RKO (cell line): ENCODE measurements at places on chromosomes 5 and 9.

GRCh38 chr5:40150896-40151295, 528.8 kb upstream of the PTGER4 start:
- DNase-seq: no peak

DNA sequence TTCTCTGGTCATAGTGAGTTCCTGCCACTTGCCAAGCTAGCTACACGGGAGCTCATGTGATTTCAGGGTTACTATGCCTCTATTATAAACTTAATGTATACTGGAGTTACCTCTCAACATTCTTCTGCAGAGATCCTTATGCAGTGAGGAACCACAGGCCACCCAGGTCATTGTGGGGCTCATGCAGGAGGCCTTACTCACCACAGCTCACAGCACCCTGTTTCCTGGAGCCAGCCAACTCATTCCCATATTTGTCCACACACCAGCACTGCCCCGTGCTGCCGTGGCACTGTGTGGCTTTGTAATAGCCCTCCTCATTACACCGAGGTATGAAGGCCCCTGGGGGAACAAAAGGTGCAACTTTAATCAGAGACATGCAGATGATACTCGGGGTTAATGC, 520.0 kb downstream of the SPOCK1 start:
- no peak for DNase-seq

- DNase-seq: no peak
Observed at GRCh38 chr9:28410411-28410810, 837.1 kb upstream of the C9orf72 start.

DNA sequence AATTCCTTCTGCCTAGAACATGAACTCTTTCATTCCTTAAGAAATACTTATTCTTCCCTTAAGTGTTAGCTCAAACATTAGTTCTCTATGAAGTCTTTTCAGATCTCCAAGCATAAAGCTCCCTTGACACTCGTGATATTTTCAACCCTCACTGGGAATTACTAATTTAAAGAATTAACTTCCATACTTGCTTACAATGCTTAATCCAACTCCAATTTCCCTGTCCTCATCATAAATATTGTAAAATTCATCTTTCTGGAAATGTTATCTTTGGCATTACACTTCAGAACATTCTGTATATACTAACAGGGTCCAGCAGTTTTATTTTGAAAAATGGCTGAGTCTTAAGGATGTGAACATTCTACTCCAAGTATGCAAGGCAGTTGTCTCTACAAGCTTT, 7.2 kb downstream of the STARD4 start:
- DNase-seq: no peak

- DNase-seq: no peak
Observed at GRCh38 chr5:133471699-133472098, 140.6 kb downstream of the FSTL4 start.

DNA sequence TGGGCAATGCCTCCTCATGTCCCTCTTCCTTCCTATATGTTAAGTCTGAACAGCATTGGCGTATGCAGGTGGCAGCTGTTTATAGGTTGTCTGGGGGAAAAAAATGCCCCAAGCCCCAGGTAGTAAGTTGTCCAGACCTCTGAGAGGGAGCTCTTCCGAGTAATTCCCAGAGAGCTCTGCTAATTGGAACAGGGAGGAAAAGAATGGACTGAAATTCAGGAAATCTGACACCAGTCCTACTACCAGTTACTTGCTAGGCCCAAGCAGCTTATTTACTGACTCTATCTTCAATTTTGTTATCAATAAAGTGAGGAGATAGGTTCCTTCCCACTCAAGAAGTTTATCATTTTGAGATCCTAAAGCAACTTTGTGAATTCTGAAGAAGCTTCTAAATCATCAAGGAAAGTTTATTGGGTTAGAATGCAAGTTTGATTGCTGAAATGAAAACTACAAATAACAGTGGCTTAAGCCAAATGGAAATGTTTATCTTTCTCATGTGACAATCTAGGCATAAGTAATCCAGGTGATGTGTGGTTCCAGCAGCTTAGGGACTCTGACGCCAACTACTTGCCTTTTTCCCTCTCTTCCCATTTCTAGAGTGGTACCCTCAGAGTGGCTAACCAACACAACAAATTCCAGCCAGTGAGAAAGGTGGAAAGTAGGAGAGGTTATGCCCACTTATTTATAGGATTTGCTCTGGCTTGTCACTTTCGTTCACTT, 5.6 kb downstream of the STK32A start:
- no peak for DNase-seq

- DNase-seq: no peak
Observed at GRCh38 chr9:7827056-7827455, 27.5 kb upstream of the DMAC1 start.

GRCh38 chr5:58334035-58334434, 125.9 kb downstream of the PLK2 start:
- DNase-seq: no peak

GRCh38 chr5:154332451-154332850, 113.3 kb upstream of the SAP30L start:
- DNase-seq: no peak

- DNase-seq: no peak
Observed at GRCh38 chr9:33227741-33228140, 12.2 kb upstream of the SPINK4 start.

DNA sequence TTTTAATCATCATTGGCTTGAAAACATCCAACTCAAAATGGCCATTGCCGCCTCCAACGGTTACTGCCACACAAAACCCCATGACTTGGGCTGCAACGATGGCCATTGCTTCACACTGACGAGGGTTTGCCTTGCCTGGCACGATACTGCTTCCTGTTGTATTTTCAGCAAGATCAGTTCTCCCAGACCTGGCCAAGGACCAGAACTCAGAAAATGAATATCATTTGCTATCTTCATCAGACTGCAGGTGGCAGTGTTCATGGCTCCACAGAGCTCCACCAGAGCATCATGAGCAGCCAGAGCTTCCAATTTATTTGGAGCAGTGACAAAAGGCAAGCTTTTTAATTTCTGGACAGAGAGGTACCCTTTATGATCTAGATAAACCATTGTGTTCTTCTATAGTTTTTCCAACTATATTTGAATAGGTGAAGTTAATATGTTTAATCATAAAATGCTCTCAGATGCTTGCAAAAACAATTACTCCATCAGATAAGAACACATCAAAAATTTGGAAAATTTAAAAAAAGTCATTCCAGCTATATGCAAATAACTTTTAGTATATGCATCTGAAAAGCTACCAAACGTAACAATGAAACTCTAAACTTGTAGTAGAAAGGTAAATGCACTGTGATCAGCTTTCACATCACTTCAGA, 10.4 kb downstream of the AMACR start:
- peak; percentile 68 for DNase-seq

DNA sequence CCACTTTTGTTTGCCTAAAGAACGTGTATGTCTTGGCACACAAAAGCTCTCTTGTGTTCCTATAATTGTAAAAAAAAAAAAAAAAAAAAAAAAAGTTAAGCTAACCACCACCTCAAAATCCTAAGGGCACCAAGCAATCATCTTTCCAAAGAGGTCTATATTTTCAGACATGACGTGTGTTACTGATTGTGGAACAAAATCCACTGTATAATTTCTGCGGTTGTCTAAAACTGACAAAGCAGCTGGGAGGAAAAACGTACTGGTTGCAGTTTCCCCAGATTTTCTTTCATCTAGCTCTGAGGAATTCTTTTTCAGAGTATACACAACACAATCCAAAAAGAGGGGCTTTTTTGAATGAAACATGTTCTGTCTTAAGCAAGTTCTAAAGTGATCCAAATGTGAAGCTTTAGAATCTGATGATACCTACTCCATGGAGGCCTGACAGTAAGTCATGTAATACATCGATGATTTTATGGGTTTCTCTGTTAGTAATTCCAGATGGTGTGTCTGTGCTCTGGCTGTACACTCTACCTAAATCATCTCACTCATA, 375.6 kb upstream of the NUDT12 start:
- DNase-seq: no peak

- no peak for DNase-seq
Observed at GRCh38 chr5:149435015-149435376, 55.9 kb upstream of the IL17B start.

- DNase-seq: no peak
Observed at GRCh38 chr5:132484391-132484725, 6.2 kb downstream of the IRF1 start.

GRCh38 chr5:149028984-149029383, 33.9 kb downstream of the SH3TC2 start:
- DNase-seq: no peak

GRCh38 chr9:93156475-93157008, 22.5 kb upstream of the NINJ1 start:
- no peak for DNase-seq

DNA sequence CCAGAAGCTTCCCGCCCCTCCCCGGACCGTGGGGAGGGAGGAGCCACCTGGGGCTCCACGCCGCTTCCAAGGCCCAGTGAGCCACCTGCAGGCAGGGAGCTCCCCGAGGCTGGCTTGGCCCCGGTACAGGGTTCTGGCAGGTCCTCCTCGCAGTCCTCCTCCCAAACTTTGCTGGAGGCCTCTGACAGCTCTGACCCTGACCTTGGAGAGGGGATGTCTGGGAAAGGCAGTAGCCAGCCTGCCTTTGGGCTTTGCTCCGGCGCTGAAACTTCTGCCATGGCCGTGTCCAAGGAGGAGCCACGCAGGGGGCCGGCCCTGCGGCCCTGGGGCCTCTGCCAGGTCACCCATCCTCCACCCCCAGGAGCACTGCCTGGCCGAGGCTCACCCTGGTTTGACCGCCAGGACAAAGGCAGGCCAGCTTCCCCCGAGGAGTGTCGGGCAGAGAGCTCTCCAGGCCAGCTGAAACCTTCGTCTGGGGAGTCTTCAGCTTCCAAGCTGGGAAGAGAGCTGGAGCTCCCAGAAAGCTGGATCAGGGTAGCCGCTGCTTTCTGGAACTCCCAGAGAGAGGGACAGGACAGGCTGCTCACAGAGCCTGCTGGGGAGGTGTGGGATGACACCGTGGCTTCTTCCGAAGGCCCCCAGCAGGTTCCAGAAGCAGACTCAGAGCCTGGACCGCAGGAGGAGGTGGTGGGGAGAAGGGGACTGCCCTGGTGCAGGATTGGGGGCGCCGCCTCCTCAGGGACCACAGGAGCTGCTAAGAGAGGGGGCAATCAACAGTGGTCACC, 9.0 kb upstream of the QSOX2 start:
- DNase-seq: no peak

DNA sequence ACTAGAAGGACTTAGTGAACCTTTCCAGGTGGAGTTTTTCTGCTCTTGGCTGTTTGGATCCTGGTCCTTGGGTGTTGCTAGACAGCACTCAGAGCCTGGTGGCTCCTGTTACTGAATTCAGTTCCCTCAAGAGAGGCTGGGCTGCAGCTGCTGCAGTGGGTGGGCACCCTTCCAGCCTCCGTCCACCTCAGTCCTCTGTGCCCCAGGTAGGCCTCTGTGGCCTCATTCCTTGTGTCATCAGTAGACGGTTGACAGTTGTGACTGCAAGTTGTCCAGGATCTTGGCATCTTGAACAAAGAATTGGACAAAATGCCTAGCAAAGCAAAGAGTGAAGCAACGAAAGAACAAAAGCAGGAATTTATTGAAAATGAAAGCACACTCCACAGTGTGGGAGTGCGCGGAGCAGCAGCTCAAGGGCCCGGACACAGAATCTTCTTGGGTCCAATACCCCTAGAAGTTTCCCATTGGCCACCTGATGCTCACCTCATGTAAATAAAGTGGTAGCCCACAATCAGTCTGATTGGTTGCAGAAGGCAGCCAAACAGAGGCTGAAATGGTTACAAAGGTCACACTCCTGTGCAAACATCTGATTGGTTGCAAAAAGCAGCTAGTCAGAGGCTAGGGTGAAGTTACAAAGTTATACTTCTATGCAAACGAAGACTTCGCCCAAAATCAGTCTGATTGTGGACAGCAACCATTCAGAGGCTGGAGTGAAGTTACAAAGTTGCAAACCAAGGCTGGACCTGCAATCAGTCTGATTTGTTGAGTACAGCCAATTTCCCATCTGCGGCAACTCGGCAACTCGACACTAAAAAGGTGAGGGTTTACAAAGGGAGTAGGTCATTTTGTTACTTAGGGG, 40.1 kb downstream of the F2R start:
- DNase-seq: no peak

GRCh38 chr9:93094658-93095204, 1.3 kb upstream of the CARD19 start:
- DNase-seq: peak; percentile 27

GRCh38 chr5:64166201-64166959, 737 bp downstream of the RNF180 start:
- DNase-seq: no peak
